ENCODE measurements at places on chromosomes 1 and 21. TPM values are rescaled to one million over a fixed set of nuclear protein-coding genes. Genes with fewer than 3 reads are reported as not detected.

Gene FABP3
- 134 TPM for polyA plus RNA-seq

Gene CCSAP
- polyA plus RNA-seq = 6.7 TPM

Gene OTUD7B
- polyA plus RNA-seq = 14.6 TPM

DNA sequence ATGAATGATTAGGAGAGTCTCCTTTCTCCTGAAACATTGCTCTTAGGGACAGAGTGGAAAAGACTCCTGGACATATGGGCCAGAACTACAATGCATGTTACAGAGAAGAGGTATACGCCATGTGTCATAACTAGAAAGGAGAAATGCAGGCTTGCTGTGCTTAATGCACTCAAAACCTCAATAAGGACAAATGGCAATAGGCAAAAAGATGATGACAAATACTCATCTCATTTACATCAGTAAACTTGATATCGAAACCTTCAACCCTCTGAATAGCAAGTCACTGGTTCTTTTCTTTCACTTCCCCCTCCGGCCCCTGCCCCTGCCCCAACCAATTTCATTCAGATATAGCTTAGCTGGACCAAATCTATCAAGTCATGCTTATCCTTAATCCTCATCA is 1.9 kb upstream of the GPR88 start:
- no peak for DNase-seq

- no peak for DNase-seq
Observed at GRCh38 chr1:151406176-151406575, 6.8 kb downstream of the PSMB4 start.

- DNase-seq = no peak
Observed at GRCh38 chr1:68128820-68129219, 78.4 kb upstream of the DIRAS3 start.

- no peak for DNase-seq
Observed at GRCh38 chr1:43835082-43836021, 98.2 kb upstream of the ARTN start.

DNA sequence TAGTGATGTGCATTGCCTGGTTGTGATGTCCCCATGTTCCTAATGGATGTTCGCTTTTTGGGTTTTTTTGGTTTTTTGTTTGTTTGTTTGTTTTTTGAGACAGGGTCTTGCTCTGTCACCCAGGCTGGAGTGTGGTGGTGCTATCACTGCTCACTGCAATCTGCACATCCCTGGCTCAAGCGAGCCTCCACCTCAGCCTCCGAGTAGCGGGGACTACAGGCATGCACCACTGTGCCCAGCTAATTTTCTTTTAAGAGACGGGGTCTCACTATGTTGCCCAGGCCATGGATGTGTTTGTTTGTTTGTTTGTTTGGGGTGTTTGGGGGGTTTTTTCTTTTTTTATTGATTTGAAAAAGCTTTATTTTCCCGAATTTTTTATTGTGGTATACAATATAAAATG is 2.1 kb downstream of the COL6A2 start:
- DNase-seq = no peak
